Smooth muscle cell of the umbilical artery (primary cell): ENCODE measurements at places on chromosomes 5 and 9. TPM values are rescaled to one million over a fixed set of nuclear protein-coding genes. Genes with fewer than 3 reads are reported as not detected.

The TSC1 gene
- total RNA-seq, result 42.2 and 45.6 TPM in 2 replicates

The EIF4E1B gene
- total RNA-seq, result not detected in 2 replicates

The TPRN gene
- 6.2 and 8.9 TPM in 2 replicates for total RNA-seq

The CMBL gene
- total RNA-seq, result 18.7 and 21.1 TPM in 2 replicates

The ABO gene
- not detected in 2 replicates for total RNA-seq

The PIP5KL1 gene
- total RNA-seq, result 1.5 and 2.3 TPM in 2 replicates

The SMIM33 gene
- not detected in 2 replicates for total RNA-seq

The CSF2 gene
- total RNA-seq, result 1.2 TPM in 1 of 2 replicates, not detected in the other

The FSD1L gene
- 6.8 and 8.7 TPM in 2 replicates for total RNA-seq

The CDH9 gene
- 0.59 TPM in 1 of 2 replicates, not detected in the other for total RNA-seq

The CYLC2 gene
- not detected in 2 replicates for total RNA-seq

The PCDHGA2 gene
- 3.5 and 3.9 TPM in 2 replicates for total RNA-seq

The SPATA31A6 gene
- total RNA-seq, result not detected in 2 replicates

The GRXCR2 gene
- not detected in 2 replicates for total RNA-seq

The GARIN3 gene
- total RNA-seq, result not detected in 2 replicates

The CER1 gene
- total RNA-seq, result not detected in 2 replicates

The IFNA2 gene
- not detected in 2 replicates for total RNA-seq

The IRGM gene
- total RNA-seq, result not detected in 2 replicates

The HMMR gene
- total RNA-seq, result 2.7 and 29.6 TPM in 2 replicates

The PDZD2 gene
- under 0.01 and 0.05 TPM in 2 replicates for total RNA-seq

The FNIP1 gene
- 57.6 and 61.7 TPM in 2 replicates for total RNA-seq

The SH3PXD2B gene
- 32.7 and 51.0 TPM in 2 replicates for total RNA-seq

The TIMD4 gene
- total RNA-seq, result not detected in 2 replicates

The FBP1 gene
- total RNA-seq, result not detected in 2 replicates

The KCTD16 gene
- total RNA-seq, result 5.4 and 33.0 TPM in 2 replicates

The MYOT gene
- not detected in 2 replicates for total RNA-seq

The HMGCS1 gene
- total RNA-seq, result 144 and 189 TPM in 2 replicates

The LCP2 gene
- not detected in 2 replicates for total RNA-seq

The PIGO gene
- 14.0 and 20.2 TPM in 2 replicates for total RNA-seq

The PTPA gene
- 75.7 and 106 TPM in 2 replicates for total RNA-seq

The ADAMTS2 gene
- total RNA-seq, result 113 and 161 TPM in 2 replicates

The C5orf52 gene
- not detected in 2 replicates for total RNA-seq

The ACER2 gene
- total RNA-seq, result 3.6 and 4.0 TPM in 2 replicates

The CDH18 gene
- total RNA-seq, result 2.7 and 4.1 TPM in 2 replicates

The SLC46A2 gene
- not detected in 2 replicates for total RNA-seq

The ZNF366 gene
- 0.05 TPM in 1 of 2 replicates, not detected in the other for total RNA-seq

The GZMA gene
- total RNA-seq, result not detected in 2 replicates

The SLCO4C1 gene
- total RNA-seq, result not detected in 2 replicates

The TERT gene
- total RNA-seq, result not detected in 2 replicates

The SLC1A3 gene
- total RNA-seq, result 5.3 and 14.3 TPM in 2 replicates

The CATSPER3 gene
- not detected in 2 replicates for total RNA-seq

The ANKDD1B gene
- 1.5 and 1.6 TPM in 2 replicates for total RNA-seq

The FOXB2 gene
- total RNA-seq, result not detected in 2 replicates

The ADRA1B gene
- total RNA-seq, result under 0.01 and 0.23 TPM in 2 replicates

The WNT8A gene
- total RNA-seq, result not detected in 2 replicates

The PCDHA1 gene
- under 0.01 and 0.09 TPM in 2 replicates for total RNA-seq

The OR1Q1 gene
- not detected in 2 replicates for total RNA-seq

The N4BP3 gene
- under 0.01 and 0.46 TPM in 2 replicates for total RNA-seq

The CDC25C gene
- 0.30 and 2.4 TPM in 2 replicates for total RNA-seq

The ENTPD2 gene
- total RNA-seq, result not detected in 2 replicates

The ACTBL2 gene
- 0.89 and 1.4 TPM in 2 replicates for total RNA-seq

The SLC6A18 gene
- total RNA-seq, result not detected in 2 replicates

The ZNF883 gene
- 1.2 and 3.2 TPM in 2 replicates for total RNA-seq
